Kasumi-1 (cell line): ENCODE measurements at places on chromosomes 16 and 17.

- DNase-seq = no peak
Observed at GRCh38 chr16:11339075-11339474, 6.2 kb upstream of the RMI2 start.

DNA sequence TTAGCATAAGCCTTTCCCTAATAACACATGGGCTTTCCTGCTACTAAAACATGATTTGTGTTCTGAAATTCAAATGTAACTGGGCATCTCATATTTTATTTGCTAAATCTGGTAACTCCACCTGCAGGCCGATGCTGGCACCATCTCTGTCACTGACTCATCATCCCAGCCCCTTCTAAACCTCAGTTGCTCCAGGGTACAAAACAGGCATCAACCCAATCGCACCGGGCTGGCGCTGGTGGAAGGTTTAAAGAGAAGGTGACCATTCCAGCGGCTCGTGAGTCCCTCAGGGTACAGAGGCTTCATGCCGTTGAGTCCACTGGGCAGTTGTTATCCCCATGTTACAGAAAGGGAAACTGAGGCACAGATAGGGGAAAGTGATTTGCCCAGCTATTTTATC is 27.1 kb downstream of the PPL start:
- no peak for DNase-seq

- DNase-seq = peak; percentile 37
Observed at GRCh38 chr16:67177743-67178699, 5.7 kb downstream of the MATCAP1 start.

DNA sequence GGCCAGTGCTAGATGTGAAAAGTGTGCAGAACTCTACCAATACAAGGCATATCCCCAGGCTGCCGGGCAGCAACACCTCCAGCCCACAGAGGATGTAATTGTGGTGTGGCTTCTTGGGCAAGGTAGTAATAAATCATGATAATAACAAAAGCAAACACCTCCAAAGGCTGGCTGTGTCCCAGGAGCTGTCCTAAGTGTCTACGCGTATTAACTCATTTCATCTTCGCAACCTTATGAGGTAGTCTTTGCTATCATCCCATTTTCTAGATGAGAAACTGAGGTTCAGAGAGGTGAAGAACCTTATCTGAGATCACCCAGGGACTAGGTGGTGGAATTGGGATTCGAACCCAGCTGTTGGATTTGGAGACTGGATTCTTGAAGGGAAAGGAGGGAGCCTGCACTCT is 5.3 kb downstream of the PDK2 start:
- DNase-seq = no peak

DNA sequence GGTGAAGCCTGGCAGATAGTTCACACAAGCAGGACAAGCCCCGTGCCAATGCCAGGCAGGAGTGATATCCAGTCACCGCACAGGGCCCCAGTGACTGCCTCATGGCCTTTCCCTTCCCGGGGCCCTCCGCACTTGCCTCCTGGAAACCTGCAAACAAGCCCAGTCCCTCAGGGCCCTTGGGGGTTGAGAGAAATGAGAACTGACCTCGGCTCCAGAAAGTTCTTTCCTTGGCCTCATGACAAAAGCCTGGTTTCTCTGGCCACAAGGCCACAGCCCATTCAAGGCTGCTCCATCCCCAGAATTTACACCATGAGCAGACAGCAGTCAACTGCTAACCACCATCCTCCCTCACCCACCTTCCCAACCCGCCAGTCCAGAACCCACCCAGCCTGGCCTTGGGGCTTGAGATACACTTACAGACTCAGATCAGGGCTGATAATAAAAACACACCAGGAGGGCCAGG is 77.6 kb downstream of the CCDC182 start:
- DNase-seq = no peak

- no peak for DNase-seq
Observed at GRCh38 chr17:74104921-74105320, 98.6 kb upstream of the RPL38 start.

GRCh38 chr17:5820721-5821456 is 236.6 kb upstream of the NLRP1 start:
- no peak for DNase-seq
